ENCODE measurements at places on chromosomes 16 and 17.
A peak's percentile ranks its signal among the peaks of the same experiment; 100 is the strongest.

- no peak for DNase-seq
Measured at GRCh38 chr17:51372345-51373004, 112.1 kb downstream of the UTP18 start.

- no peak for DNase-seq
Measured at GRCh38 chr17:72934927-72935326, 157.6 kb downstream of the SLC39A11 start.

GRCh38 chr17:82021107-82021899, 1.4 kb downstream of the CENPX start:
- DNase-seq = no peak

- DNase-seq = no peak
Measured at GRCh38 chr17:13420418-13420826, 181.3 kb downstream of the HS3ST3A1 start.

DNA sequence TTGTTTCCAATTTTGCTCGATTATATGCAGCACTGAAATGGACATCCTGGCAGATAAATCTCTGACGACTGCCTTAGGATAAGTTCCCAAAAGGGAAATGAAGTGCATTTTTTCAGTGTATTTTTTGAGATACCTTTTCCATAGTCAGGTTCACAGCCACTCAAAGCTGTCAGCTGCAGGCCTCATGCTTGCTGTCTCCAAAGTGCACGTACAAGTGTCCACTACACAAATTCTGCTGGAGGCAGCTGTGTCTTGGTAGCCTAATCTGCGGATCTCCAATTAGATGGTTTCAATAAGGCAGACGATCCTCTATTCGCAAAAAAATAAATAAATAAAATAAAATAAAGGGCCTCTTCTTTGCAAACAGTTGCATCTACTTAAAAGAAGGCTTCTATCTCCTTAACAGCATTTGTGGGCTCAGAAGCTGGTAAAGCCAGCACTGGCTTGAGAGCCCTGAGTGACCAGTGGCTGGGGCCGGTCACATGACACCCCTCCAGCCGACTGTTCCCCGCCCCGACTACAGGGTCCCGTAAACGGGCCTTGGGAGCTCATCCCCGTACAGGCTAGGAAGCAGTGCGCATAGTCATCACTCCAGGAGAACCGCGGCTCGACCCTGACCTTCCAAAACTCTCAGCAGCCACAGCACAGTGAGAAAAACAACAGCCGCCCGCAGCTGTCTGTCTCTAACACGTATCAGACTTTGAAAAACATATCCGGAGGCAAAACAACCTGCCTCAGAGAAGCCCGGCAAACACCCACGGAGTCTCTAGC, 18.8 kb downstream of the RPH3AL start:
- no peak for DNase-seq

DNA sequence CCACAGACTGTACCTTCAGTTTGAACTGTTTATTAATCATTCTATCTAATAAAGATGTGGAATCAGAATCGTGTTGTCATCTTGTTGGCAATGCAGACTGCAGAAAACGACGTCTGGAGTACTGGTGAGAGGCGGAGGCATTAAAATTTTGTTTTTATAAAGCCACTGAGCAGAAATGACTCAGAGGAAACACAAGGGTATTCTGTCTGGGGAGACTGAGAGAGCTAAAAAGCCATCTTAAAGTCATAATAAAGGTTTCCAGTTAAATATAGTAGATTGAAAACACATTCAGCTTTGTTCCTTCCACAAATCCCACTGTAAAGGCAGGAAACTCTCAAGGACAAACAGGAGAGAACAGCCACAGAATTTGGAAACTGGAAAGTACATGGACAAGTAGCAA, 74.2 kb downstream of the CPPED1 start:
- DNase-seq = no peak

DNA sequence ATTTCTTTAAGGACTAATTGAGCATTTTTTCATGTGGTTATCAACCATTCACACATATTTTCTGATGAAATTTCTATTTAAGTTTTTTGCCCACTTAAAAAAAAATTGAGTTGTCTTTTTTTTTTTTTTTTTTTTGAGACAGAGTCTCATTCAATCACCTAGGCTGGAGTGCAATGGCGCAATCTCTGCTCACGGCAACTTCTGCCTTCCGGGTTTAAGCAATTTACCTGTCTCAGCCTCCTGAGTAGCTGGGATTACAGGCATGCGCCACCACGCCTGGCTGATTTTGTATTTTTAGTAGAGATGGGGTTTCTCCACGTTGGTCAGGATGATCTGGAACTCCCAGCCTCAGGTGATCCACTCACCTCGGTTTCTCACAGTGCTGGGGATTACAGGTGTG, 34.3 kb downstream of the RAB11FIP3 start:
- DNase-seq = no peak

DNA sequence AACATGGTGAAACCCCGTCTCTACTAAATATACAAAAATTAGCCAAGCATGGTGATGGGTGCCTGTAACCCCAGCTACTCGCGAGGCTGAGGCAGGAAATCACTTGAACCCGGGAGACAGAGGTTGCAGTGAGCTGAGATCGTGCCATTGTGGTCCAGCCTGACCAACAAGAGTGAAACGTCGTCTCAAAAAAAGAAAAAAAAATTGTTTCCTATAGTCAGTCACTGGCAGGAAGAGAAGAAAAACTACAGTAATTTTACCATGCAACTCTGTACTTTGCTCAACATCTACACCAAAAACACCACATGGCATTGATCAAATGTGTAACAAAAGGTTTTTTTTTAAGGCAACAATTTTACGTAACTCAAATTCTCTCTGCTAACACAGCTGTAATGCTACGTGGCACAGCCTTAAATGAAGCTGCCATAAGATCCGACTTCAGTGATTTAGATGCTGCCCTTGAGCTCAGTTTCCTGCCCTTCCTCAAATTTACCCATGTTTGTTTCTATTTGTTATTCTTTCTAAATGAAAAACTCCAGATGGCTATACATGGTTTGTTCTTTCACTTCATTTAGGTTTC, 40.2 kb downstream of the CNOT1 start:
- no peak for DNase-seq

DNA sequence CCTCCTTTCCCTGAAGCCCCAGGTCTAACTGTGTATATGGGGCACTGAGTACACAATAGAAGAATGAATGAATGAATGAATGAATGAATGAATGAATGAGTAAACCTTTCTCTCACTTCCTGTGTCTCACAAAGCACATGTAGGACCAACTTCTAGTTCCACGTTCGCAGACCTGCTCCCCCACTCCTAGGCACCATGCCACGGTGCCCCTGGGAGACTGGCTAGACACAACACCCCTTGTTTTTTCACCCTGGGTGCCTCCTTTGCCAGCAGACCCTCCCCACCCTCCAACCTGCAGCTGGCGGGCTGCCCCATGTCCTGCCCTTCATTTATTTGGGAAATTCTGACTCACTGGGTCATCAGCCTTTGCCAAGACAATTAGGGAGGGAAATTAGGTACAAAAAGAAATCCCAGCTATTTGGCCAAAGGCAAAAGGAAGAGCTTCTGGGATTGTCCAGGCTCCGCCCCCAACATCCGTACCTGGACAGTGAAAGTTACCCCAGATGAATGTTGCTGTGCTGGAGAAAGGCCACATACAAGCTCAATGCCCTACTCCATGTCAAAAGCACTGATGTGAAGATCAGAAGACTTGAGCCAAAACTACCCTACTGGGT, 7.7 kb downstream of the CES1 start:
- DNase-seq = no peak

DNA sequence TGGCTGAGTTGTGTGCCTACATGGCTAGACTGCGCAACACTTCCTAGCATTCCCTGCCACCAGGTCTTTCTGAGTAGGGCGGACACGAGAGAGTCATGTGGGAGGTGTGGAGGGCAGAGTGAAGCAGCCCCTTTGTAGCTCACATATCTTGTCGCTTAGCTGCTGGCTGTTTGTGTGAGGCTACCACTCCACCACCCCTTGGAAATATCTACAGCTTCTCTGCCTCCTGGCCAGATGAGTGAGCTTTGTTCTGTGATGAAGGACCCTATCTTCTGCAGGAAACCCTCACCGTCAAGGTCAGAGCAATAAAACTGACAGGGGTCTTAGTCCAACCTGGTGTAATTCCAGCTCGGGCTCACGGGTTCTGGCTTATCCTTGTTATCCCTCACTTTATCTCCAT, 232.1 kb upstream of the ASIC2 start:
- no peak for DNase-seq

DNA sequence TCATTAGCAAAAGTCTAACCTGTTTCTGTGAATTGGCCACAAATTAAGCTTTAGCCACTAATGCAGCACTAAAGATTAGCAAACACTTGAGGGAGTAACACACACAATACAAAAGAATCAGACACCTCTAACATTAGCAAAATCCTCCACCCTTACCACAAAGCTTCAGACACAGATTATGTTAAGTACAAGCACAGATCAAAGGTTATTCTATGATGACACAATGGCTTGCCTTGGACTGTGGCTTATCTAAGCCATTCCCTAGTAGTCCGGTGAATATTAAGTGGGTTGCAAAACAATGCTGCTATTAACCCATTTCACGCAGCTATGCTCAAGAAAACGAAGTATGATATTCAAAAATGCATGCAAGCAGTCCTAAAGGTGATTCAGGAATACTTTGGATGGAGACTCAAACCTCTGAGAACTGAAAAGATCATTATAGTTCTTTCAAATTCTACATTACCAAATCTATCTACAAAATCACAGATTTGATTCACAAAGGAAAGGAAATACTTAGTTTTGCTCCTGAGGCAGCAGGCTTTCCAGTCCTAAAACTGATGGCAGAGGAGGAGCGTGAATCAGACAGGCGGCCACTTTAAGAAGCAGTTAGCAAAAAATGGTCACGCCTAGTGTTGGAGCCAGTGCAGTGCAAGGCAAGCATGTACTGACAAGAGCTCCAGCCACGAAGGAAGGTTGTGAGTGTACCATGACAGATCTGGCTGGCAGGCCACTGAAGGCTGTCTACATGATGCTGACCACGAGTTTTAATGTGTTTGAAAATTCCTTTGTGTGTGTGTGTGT, 67.2 kb downstream of the PARN start:
- no peak for DNase-seq

DNA sequence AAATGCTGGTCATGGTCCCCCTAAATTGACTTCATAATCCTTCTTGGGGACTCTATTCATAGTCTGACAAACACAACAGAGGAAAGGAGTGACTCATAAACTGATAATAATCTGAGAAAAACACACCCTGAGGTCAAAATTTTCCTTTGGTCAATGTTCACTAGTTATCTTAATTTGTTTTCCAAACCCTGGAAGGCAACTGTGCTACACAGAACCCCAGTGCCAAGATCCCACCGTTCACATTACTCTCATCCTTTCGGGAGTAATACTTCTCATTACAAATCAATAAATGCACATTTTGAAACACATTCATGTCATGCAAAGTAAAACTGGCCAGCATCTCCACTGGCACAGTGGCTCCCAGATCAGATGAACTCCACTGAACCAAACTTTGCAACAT, 23.2 kb downstream of the COIL start:
- no peak for DNase-seq

GRCh38 chr16:77171745-77172635, 19.0 kb upstream of the MON1B start:
- DNase-seq = peak; percentile 7

DNA sequence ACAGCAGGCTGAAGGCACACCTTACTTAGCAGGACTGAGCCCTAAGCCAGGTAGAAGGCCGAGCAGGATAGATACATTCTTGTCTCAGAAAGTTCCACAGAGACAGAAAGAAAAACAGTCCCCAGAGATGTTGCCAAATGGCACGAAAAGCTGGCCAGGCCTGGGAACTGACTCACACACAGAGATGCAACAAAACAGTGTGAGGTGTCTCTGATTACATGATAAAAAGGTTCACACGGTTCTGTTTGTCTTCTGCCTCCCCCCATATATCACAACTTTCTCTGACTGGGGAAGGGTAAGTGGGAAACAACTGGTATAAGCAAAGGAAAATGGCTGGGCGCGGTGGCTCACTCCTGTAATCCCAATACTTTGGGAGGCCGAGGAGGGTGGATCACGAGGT, 1.7 kb downstream of the WBP2 start:
- DNase-seq = no peak

- DNase-seq = no peak
Measured at GRCh38 chr17:5707482-5707881, 123.2 kb upstream of the NLRP1 start.

All from NCI-H187 (cell line).